BJ (cell line): ENCODE measurements at places on chromosomes 6 and 20.

DNA sequence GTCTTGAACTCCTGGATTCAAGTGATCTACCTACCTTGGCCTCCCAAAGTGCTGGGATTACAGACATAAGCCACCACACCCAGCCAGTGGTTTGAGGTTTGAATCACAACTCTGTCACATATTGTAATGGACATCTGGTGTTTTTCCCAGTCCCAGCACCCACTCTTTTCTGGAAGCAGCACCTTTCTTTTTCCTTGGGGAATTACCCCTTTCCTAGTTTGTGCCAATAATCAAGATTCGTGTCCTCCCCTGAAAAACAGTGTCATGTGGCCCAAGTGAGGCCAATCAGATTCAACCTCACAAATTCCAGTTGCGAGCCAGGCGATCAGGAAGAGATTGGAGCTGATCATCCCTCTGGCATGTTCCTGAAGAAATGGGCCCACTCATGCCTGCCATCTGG lies 71.7 kb upstream of the SGK1 start:
- no peak for DNase-seq

DNA sequence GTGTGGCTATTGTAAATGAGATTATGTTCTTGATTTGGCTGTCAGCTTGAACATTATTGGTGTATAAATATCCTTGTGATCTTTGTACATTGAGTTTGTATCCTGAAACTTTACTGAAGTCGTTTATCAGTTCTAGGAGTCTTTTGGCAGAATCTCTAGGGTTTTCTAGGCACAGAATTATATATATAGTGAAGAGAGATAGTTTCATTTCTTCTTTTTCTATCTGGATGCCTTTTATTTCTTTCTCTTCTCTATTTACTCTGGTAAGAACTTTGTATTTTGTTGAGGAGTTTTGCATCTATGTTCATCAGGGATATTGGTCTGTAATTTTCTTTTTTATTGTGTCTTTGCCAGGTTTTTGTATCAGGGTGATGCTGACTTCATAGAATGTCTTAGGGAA lies 589.2 kb upstream of the MAN1A1 start:
- no peak for DNase-seq

DNA sequence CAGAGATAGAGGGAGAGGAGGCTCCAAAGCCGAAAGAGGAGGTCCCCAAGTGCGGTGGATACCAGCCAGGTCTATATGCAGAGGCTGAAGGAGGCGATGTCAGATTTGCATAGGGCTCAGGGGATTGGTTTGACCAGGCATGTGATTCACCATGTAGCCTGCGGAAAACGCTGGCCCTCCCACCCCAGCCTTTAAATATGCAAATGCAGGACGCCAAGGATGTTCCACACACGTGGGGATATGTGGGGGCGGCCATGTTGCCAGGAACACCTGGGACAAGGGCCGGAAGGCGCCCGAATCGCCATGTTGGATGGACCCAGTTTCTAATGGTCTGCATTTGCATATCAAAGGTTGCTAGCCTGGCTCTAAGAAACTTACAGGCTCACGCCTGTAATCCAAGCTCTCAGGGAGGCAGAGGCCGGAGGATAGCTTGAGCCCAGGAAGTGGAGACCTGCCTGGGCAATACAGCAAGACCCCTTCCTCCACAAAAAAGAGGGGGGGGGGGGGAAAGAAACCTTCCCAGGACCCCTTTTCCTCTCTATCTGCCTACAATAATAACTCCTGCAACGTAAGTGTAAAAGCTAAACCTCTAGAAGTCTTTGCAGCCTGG lies 110.5 kb downstream of the TULP4 start:
- DNase-seq = no peak

DNA sequence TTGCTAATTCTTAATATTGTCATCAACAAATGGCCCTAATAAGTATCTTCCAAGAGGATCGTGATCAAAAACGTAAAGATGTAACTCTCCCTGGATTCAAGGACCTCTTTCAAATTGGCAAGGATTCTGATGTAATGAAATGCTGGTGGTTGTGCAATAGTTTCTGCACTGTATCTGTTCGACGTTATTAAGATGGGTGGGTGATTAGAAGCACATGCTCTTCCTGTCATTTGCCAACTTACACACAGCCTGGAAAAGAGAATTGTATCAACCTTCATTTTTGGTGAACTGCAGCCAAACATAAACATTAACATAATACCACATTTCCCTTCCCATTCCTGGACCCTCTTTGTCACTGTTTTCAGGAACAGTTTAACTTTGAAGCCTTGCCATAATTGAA lies 9.8 kb downstream of the FOXQ1 start:
- DNase-seq = peak; percentile 56

DNA sequence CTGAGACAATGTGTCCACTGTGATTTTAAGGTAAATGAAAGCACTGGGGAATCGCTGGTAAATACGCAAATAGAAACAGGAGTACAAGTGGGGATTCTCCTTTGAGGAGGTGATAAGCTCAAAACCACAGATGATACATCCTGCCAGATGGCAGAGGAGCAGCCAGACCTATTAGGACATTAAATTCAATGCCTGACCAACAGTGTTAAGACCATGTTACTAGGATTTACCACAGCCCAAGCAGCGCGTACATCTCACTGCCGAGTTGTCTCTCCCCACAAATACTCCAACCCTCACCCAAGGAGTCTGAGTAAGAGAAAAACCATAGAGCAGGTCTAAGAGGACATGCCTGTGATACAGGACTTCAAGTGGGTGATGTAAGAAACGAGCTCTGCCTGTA lies 68.9 kb upstream of the TULP1 start:
- DNase-seq = no peak

GRCh38 chr20:59495894-59496510 lies 108.3 kb upstream of the PHACTR3 start:
- DNase-seq = no peak

GRCh38 chr6:39301606-39302005 lies 12.6 kb downstream of the KCNK17 start:
- DNase-seq = no peak

DNA sequence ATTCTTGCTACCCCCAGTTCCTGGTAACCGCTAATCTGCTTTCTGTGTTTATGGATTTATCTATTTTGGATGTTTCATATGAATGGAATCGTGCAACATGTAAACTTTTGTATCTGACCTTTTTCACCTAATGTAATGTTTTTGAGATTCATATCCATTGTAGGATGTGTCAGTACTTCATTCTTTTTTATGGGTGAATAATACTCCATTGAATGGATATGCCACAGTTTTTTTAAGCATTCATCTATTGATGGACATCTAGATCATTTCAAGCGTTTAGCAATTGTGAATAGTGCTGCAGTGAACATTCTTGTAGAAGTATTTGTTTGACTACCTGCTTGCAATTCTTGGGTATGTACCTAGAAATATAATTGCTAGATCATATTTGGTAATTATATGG lies 13.0 kb downstream of the KDM1B start:
- no peak for DNase-seq

GRCh38 chr6:125294925-125295324 lies 6.8 kb downstream of the HDDC2 start:
- no peak for DNase-seq

- no peak for DNase-seq
Observed at GRCh38 chr20:22770241-22770800, 185.9 kb upstream of the FOXA2 start.

DNA sequence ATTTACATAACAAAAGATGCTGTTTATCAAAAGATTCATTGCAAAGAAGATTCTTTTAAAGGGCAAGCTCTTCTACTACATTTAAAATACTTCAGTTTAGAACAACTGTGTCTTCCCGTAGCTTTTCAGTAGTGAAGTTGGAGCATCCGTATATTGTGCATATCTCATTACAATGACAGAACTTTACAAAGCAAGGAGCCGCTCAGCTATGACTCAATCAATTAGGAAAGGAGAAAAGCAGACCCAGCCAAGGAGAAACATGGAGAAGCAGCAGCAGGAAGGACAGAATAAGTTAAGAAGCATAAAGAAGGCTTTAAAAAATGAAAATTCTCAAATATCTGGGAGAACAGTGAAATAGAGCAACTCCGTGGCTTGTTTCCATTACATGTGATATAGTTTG lies 132.6 kb upstream of the SMLR1 start:
- DNase-seq = no peak

DNA sequence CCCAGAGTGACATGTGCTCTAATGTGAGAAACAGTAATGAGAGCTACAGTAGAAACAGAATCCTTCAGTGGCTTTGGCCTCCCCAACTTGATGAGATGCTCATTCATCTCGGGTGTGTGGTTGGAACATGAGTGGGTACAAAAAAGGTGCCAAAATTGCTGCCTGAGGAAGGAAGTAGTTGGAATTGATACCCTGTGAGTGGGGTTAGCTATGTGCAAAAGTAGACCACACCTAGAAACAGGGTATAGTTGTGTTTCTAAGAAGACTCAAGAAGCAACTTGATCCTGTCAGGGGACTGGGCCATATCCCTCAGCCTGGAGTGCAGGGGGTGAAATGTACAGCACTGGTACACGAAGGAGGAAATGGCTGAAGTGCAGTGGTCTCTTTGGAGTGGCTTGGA lies 206.4 kb upstream of the SUPT3H start:
- DNase-seq = no peak

- no peak for DNase-seq
Observed at GRCh38 chr6:168996356-168996625, 257.4 kb downstream of the THBS2 start.

DNA sequence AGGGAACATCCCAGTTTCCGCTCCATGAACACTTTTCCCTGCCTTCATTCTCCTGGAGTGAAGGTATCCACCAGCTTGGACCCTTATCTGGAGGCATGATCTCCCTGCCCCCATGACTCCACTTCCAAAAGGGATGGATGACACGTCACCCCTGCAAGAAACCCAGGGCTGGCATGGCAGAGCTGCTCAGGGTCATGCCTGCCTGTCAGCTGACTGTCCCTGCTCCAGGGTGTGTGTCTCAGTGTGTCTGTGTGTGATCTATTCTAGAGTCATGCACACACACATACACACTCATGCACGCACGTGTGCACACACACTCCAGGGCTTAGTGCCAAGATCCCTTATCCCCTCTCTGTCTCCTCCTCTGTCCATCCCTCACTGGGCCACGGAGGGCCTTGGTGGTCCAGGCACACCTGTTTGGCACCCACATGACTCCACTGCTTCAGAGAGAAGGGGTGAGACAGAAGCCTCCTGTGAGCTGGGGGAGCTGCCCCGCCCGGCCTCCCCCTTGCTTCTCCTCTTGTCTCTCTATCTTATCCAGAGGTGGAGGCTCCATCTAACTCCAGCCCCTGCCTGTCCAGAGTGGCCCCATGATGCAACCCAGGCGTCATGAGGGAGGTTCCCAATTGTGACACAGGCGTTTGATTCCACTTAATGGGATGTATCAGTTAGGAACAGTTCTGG lies 290.9 kb downstream of the CDC5L start:
- no peak for DNase-seq

- DNase-seq = no peak
Observed at GRCh38 chr6:75217193-75217592, 11.3 kb upstream of the COL12A1 start.

DNA sequence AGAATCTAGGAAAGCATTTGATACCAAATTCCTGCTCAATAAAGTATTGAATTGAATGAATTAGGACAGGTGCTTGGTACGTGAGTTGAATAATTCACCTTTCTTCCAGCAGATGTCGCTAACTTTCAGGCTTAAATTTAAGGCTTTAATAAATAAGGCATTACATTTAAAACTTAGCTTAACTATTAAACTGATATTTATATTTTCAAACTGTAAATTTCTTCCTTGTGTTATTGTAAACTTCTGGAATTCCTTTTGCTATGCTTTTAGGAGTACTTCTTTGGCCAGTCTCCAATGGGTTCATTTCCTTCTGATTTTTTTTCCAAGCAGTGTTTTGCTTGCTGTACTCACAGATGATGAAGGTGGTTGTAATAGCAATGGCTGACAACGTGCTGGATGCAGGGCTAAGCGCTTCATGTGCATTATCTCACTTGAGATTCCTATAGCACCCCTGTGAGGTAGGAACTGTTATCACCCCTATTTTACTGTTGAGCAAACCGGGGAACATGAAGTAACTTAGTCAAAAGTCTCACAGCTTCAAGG lies 71.3 kb upstream of the SLC2A12 start:
- DNase-seq = peak; percentile 30

DNA sequence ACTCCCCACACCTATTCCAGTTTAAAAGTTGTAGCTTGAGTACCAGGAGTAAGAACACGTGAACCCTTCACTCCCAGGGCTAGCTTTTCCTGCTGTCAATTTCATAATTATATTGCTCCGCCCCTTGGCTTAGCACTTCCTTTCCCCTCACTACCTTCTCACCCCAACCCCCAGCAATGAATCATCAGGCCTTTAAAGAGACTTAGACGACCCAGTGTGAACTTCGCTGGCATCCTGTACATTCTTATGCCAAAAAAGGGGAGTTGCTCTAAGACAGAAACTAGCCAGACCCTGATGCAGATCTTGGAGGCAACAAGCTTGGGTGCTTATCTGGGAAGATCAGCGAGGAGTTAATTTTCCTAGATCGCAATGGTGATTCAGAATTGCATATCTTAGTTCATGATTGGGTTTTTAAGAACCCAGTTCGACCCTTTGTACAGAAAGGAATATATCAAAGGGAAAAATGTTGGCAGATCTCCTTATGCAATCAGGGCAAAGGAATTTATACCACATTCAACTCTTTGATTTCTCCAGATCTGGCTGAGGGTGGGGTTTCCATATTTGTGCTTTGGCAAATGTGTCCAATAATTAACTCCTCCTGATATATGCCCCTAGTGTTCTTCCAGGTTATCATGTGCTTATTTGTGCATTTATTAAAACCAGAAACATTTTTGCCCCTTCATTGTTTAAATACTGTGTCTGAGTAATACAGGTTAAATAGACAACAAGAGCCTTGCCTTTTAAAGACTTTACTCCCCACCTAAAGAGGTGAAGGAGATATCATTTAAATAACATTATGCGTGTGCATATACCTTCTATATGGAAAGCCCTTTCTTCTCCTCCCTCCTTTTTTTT lies 8.1 kb upstream of the ATXN1 start:
- peak; percentile 66 for DNase-seq

DNA sequence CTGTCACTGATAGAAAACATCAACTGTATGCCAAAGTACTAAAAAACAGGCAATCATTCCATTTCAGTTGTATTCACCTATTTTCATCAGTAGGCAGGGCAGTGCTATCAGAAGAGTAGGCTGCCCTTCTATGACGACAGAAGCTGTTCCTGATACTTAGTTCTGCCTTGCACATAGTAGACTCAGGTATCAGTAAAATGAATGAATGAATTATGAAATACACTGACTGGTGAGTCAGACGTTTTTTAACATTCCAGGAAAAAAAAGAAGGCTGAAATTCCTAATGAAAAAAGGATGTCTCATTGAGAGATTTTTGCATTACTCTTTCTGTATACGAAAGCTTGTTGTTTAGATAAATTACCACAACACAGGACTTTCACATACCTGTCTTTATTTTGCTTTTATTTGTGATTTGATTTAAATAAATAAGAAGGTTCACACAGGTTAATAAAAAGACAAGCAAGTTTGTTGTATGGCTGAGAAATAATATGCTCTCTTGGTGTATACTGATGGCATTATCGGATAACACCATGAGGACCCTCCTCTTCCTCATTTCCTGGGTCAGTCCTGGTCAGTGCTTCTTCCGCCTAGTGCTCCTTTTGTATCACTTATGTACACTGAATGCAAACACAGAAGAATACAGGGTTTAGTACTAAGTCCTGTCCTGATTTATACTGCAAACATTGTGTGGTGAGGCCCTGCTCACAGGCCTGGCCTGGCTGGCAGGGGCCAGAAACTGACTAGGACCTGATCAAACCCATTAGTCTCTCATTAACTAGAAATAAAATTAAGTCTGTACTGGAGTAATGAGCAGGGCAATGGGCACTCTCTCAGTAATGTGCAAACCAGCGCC lies 39.4 kb upstream of the SPDEF start:
- DNase-seq = peak; percentile 26

- DNase-seq = no peak
Observed at GRCh38 chr6:14371530-14371929, 254.0 kb downstream of the CD83 start.

- DNase-seq = no peak
Observed at GRCh38 chr6:134850721-134851305, 99.1 kb downstream of the ALDH8A1 start.
